ENCODE measurements at places on chromosomes 3 and 15. TPM values are rescaled to one million over a fixed set of nuclear protein-coding genes. Genes with fewer than 3 reads are reported as not detected.

DNA sequence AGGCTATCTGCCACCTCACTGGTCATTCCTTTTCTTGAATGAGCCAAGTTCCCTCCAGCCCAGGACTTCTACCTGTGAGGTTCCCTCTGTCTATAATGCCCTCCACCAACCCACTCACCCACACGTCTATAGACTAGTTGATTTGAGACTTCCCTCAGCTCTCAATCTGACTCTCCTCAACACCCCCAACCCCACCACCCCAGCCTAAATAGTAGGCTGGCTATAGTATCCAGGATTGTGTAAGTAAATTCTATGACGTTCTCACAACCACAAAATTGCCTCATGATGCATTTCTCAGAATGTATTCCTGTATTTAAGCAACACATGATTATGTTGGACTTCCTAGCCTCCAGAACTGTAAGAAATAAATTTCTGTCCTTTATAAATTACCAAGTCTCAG lies 2.2 kb downstream of the PLSCR1 start:
- no peak for DNase-seq

The SLC27A2 gene
- total RNA-seq, result 22.0 TPM

The ADAMTSL3 gene
- total RNA-seq, result 4.5 TPM

- DNase-seq, result no peak
Measured at GRCh38 chr15:55796321-55796965, 53.5 kb upstream of the PRTG start.

The SNX22 gene
- total RNA-seq, result 15.9 TPM

DNA sequence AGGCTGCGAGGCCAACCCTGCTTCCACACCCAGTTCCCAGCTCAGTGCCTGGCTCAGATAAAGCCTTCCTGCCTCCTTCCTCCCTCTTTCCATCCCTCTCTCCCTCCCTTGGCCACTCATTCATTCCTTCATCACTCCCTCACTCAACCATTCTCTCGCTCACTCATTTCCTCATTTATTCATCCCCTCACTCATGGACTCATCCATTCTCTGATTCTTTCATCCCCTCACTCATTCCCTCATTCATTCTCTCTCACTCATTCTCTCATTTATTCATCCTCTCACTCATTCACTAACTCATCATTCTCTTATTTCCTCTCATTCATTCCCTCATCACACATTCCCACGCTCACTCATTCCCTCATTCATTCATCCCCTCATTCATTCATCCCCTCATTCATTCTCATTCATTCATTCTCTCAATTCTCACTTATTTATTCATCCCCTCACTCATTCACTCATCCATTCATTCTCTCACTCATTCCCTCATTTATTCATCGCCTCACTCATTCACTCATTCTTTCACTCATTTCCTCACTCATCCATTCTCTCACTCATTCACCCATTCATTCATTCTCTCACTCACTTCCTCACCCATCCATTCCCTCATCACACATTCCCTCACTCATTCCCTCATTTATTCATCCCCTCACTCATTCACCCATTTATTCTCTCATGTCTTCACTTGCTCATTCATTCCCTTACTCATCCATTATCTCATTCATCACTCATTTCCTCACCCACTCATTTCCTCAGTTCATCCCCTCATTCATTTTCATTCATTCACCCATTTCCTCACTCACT lies 13.2 kb downstream of the ABTB1 start:
- DNase-seq, result no peak

- peak; percentile 58 for DNase-seq
Measured at GRCh38 chr3:58237238-58237940, at the start of gene ABHD6. TSS of gene ABHD6 (plus strand) at chr3:58237792. CDS start at chr3:58256587, 18,795 bp downstream.

GRCh38 chr3:20316238-20316637 lies 130.2 kb upstream of the SGO1 start:
- peak; percentile 32 for DNase-seq

GRCh38 chr15:40511472-40512133 lies 40.8 kb downstream of the CHST14 start:
- DNase-seq, result peak; percentile 52
